ENCODE measurements at places on chromosomes 6 and 20.

- no peak for DNase-seq
Measured at GRCh38 chr6:165060720-165061119, 248.7 kb downstream of the C6orf118 start.

GRCh38 chr6:43541774-43542471 is 25.0 kb downstream of the POLR1C start:
- no peak for DNase-seq

DNA sequence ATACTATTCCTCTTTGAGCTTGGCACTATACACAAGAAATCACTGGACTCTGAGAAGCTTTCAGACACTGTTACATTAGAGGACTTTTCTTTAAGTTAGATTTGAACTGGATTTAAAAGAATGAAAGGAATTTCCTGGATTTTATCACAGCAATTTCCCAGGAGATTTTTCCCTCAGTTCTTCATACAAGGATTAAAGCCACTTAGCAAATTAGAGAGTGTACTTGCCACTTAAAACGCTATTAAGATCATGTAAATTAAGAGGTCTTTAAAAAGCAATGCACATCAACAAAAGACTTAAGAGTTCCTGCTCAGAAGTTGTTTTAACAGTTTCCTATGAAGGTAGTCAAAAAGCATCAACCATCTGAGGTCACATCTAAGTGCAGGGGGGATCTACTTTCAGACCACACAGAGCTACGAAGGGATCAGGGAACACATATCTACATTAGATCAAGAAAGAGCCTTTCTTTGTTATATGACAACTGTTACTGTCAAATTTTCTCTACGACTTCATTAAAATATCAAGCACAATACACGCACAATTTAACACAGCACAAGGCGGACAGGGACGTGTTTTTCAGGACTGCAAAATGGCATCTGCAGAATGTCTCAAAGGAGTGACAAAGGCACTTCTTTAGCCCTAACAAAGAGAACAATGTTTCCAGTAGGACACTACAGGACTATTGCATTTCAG is 65.8 kb downstream of the EPB41L2 start:
- no peak for DNase-seq

DNA sequence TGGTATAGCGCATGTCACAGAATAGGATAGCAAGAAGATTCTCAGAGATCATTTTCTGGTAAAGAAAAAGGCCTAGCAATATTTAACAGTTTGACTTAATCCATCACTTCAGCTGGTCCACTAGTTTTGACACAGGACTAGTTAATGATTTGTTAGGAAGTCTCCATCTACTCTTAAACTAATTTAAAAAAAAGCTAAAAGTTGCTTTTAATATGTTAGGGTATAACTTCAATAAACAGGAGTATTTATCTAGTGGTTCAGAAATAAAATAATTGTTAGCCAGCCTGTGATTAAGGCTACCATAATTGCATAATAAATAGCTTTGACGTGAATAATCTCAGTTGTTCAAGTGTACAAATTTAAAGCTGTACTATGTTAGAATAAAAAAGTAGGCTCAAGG is 195.6 kb downstream of the FUT9 start:
- no peak for DNase-seq

DNA sequence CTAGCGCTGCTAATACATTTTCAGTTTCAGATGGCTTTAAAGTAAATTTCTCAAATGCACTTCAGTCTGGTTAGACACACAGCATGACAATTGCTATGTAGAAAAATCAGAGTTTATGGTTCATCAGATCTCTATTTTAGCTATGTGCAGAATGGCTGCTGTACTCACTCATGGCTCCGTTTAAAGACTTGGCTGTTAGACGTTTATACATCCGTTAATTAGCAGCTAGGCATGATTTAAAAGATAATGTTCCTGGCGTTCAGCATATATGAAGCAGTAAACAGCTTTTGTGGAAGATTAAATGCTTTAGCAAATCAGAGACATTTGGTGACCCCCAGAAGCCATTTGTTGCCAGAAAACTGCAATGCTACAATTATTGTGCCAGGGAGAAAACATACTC is 350.0 kb upstream of the MANEA start:
- no peak for DNase-seq

DNA sequence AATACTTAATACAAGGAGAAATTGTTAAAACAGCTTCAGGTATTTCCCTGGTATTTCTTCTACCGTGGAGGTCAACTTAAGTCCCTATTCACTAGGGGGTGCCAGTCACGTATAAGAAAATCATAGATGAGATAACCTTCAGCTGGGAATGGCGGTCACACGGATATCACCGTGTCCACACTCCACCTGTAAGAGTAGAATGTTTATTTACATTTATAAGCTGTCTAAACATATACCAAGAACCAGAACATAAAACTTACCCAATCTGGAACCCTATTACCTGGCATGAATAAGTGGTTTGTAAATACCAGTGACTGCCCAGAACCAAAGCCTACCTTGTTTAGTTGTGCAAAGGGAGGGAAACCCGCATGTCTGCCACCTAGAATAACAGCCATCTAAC is 1.9 kb upstream of the ELOVL4 start:
- peak; percentile 8 for DNase-seq

DNA sequence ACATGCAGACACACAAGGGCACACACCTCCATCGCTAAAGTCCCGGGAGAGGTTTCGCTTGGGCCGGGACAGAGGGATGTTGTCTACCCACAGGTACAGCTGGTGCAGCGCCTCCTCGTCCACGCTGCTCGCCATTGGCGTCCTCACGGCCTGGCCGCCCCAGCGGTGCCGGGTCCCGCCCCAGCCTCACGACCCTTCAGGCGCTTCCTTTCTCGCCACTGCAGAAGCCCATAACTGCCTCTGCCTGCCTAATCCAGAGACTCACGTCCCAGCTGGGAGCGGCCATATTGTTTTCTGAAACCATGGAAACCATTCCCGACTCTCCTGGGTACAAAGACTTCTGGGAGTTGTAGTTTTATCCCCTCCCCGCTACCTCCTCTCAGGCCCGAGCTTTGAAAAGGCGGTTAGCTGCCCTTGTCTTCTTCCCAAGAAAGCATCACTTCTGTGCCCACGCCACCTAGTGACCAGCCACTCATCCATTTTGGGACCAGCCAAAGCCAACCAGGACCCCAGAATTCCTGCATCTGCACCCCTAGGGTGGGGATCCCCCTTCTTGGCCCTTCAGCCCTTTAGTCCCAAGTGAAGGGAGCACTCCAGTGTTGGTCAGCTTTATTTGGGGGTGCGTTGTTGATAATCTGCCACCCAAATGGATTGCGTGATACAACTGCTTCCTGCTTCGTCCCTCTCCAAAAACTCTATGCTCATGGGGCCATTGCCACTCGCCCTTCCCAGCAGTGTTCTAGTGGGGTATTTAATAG is at the start of gene SPEF1:
SPEF1 (minus strand) TSS at position 296 of the 758 bp plus-strand sequence; CDS start at position 135, 161 bp downstream.
- peak; percentile 88 for DNase-seq

GRCh38 chr6:25883991-25884390 is 9.9 kb upstream of the SLC17A3 start:
- DNase-seq, result no peak

GRCh38 chr6:9620263-9620662 is 794.6 kb downstream of the TFAP2A start:
- DNase-seq, result no peak

DNA sequence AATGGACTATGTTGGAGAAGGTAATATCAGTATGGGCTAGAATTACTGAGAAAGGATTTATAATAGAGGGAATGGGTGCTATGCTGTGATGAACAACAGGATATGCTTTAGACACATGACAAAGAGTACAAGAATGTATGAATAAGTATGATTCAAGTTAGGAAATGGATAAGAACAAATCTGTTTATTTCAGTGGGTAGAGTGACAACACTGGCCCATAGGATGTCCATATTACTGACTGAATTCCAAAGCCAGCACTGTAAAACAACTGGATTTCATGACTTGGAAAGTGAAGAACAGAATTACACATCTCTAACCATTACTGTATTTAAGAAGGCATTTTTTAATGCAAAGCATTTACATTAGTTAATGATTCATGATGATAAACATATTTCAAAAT is 35.9 kb downstream of the EPM2A start:
- DNase-seq, result no peak

GRCh38 chr20:13301596-13301995 is 80.5 kb downstream of the ISM1 start:
- no peak for DNase-seq

DNA sequence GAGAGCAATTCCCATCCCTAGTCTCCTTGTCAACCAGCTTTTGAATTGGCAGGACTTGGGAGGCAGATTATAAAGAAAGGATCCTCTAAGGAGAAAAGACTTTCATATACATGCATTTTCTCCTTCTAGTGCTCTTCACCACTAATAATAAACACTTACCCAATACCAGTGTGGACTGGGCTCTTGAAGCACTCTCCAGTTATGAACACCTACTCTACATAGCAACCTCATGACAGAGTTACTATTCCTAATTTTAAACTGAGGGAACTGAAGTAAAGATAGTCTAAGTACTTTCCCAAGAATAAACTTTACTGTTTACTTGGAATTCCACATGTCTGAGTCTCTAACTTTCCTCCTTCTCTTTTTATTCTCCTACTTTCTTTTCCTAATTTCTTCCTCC is 4.8 kb downstream of the COL9A1 start:
- no peak for DNase-seq

DNA sequence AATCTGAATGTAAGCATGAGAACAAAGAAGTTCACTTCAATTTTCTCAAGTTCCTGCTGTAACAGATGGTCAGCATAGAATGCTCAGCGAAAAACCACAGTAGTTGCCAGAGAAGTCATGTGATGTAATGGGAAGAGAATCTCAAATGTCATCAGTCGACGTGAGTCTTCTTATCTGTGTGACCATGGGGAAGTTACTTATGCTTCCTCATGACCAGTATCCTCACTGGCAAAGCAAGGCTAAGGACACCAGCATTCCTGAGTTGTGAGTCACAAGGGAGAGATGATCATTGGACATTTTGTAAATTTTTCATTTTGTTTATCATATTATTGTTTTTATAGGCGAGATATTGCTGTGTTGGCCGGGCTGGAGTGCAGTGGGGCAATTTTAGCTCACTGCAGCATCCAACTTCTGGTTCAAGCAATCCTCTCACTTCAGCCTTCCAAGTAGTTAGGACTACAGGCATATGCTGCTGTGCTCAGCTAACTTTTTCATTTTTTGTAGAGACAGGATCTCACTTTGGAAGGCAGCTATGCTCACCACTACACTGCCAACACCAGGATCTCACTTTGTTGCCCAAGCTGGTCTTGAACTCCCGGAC is 21.9 kb downstream of the SGK1 start:
- DNase-seq, result peak; percentile 59

DNA sequence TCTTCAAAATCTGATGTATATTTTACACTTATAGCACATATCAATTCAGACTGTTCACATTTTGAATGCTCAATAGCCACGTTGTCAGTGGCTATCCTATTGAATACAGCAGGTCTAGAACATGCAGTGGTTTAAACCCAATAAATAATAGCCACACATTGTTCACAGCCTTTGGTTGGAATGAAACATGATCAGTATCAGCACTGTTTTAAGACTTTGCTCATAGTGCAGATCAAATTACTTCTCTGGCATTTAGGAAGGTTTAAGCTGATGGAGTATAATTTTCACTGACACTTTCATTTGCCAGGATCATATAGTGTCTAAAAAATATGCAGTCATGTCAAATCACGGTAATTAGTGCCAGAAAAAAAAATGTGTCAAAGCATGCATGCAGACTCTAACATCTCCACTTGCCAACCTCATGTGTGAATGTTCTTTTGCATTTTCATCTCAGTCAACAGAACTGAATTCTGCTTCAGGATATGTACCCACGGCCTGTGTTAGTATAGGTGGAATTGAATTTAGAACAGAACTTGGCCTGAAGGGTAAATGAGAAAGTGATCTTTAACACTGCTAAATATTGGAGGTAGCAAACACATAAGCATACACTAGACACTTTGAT is 184.1 kb downstream of the SLC24A3 start:
- no peak for DNase-seq

GRCh38 chr6:49639177-49639817 is 2.7 kb upstream of the RHAG start:
- DNase-seq, result no peak

DNA sequence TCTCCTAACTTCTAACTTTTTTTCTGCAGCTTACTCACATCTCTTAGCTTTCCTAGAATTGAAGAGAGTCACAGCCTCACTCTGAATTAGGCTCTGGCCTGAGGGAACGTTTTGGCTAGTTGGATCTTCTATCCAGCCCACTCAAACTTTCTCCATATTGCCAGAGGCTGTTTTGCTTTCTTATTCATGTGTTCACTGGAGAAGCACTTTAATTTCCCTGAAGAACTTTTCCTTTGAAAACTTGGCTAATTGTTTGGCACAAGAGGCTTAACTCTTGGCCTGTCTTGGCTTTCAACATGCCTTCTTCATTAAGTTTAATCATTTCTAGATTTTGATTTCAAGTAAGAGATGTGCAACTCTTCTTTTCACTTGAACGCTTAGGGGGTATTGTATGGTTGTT is 138.2 kb upstream of the PLCB4 start:
- no peak for DNase-seq

DNA sequence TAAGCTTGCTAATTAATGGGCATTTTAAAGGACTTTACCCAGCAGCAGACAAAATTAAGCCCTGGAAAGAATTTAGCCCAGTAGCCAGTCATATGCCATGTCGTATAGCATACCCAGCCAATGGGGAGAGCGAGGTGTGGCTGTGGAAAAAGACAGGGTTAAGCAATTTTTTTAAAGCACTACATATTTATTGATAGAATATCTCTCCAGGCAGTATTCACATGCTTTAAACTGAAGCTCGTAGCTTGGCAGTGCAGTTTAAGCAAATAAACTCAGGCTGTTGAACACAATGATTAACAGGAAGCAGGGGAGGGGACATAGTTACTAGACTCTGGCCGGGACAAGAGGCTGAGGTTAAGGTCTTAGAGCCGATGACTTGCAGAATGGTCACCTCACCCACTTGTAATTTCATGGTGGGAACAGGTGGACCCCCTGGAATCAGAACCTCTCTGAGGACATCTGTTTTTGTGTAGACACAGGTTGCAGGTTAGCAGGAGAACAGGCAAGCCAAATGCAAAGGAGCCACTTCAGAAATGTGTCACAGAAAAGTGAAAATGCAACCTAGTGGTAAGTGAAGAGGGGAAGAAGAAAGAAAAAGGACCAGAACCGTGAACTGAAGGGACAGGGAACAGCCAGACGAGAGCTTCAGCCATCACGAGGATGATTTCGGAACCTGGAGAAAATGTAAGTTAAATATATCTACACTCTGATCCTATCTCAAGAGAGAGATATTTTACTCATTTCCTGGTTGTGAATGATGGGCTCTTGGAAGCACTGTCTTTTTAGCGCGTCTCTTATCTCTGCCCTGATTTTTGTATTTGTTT is 7.2 kb downstream of the GCNT2 start:
- DNase-seq, result no peak

DNA sequence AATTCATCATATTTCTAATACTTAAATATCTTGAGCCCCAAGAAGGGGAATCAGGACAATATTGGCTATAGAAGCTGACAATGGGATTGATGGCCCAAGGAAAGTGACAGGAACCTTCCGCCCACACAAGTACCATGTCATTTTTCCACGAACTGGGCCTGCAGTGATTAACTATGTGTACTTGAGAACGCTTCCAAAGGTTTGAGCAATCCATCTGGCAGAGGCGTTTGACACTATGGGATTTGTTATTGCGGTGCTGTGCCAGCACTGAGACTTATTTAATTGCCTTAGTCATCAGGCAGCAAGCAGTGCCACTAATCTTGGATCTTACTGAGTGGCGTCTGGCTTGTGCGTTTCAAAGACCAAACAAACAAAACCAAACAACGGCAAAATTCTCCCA is 135.6 kb upstream of the UST start:
- no peak for DNase-seq

Data from hindlimb muscle (tissue), 1 donor.